Left lobe of liver (tissue), 2 donors: ENCODE measurements at places on chromosomes 1 and 21. TPM values are rescaled to one million over a fixed set of nuclear protein-coding genes. Genes with fewer than 3 reads are reported as not detected.

Gene TSPAN2
- 0.60 TPM for total RNA-seq

Gene CASP9
- 8.7 TPM for total RNA-seq

DNA sequence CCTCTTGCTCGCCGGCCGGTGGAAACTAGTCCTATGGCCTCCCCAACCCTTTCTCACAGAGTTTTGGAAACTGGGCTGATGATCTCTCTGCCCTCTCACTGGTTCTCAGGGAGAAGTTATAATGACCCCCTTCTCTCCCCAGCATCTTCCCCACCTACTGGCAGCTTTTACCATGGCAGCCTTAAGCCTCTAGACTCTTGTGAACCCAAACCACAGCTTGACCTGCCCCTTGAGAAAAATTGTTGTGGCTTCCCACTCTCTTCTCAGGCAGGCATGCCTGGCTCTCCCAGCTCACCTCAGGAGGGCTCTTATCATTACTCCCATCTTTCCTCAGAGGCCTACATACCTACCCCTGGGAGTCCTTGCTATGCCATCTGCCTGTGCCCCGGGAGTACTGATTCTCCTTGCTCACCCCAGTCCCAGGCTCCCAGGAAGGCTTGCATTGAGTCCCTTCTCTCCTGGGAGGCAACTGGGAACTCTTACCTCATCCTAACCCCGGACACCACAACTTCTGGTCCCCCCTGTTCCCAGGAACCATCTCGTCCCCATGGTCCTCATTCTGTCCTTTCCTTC, 1.6 kb downstream of the NSUN4 start:
- no peak for DNase-seq

- DNase-seq, result no peak
Measured at GRCh38 chr1:15213341-15213821, 33.6 kb upstream of the FHAD1 start.

DNA sequence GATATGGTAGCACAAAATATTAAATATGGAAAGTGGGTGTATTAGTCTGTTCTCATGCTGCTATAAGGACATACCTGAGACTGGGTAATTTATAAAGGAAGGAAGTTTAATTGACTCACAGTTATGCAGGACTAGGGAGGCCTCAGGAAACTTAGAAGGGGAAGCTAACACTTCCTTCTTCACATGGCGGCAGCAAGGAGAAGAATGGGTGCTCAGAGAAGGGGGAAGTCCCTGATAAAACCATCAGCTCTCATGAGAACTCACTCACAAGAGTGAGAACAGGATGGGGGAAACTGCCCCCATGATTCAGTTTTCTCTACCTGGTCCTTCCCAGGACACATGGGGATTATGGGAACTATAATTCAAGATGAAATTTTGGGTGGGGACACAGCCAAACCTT, 15.8 kb upstream of the BACE2 start:
- no peak for DNase-seq

GRCh38 chr1:217495249-217495648, 135.6 kb downstream of the GPATCH2 start:
- DNase-seq, result no peak

GRCh38 chr1:203159844-203160243, 15.8 kb downstream of the MYBPH start:
- DNase-seq, result no peak

DNA sequence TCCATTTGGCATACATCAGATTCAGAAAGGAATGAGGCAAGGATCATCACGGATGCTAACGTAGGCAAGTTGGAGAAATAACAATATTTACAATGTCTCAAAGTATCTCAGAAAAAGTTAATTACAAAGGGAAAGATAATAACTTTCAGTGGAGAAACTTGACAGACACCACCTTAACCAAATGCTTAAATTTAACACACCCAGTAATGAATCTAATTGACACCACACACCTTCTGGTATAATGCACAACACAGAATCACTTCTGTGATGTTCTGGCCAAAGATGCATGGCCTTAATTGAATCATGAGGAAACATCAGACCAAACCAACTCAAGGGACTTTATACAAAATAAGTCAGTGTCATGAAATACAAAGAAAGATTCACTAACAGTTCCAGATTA, 23.1 kb downstream of the USP48 start:
- DNase-seq, result no peak

DNA sequence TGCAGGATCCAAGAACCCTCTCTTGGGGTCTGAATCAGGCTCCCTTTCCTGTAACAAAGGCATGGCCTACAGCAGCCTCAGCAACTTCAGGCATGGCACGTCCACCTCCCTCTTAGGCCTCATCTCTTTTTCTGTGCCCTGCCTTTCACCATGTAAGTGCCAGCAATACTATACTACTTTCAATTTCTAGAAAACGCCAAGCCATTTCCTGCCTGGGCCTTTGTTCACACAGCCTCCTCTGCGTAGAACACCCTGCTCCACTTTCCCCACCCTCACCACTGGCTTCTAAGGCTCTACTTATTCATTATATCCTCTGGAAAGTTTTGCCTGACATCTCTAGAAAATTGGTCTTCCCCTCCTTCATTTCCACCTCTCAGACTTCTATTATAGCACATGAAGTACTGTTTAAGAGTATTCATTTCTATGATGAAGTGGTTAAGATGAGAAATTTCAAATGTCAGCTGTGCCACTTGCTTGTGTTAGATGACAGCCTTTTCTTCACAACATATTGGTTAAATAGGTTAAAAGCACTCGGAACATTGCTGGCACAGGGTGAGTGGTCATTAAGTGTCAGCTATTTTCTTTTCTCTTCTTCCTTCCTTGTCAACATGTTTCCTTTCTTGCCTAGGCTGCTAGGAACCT, 41.6 kb upstream of the VWA5B1 start:
- DNase-seq, result no peak

DNA sequence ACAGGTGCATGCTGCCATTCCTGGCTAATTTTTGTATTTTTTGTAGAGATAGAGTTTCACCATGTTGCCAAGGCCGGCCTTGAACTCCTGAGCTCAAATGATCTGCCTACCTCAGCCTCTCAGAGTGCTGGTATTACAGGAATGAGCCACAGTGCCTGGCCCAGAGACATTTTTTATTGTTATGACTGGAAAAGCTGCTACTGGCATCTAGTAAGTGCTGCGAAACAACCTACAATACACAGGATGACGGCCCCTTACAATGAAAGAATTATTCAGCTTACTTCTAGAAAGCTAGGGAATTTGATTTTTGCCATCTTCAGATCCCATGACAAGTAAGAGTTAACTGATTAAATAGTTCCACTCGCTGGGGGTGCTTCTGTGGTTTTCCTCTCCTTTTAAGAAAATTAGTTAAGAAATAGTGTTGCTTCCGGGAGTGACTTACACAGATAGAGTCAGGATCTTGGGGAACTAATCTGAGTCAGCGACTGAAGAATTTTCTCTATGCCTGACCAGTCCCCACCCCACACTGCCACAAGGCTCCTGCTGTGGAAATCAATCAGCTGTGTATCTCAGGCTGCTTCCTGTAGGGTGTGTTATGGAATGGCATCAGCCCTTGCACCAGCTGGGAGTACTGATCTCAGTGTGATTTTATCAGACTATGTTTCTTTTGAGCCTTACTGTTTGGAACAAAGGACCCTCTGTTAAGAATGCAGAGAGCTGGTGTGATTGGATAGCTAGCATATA, 93.0 kb upstream of the BMP8A start:
- no peak for DNase-seq

GRCh38 chr1:197984289-197984688, 67.1 kb downstream of the LHX9 start:
- no peak for DNase-seq

- DNase-seq, result no peak
Measured at GRCh38 chr21:14244911-14245310, 29.0 kb downstream of the RBM11 start.

- no peak for DNase-seq
Measured at GRCh38 chr1:3609016-3609768, 2.1 kb downstream of the MEGF6 start.
